ENCODE measurements at places on chromosomes 16 and 17.

DNA sequence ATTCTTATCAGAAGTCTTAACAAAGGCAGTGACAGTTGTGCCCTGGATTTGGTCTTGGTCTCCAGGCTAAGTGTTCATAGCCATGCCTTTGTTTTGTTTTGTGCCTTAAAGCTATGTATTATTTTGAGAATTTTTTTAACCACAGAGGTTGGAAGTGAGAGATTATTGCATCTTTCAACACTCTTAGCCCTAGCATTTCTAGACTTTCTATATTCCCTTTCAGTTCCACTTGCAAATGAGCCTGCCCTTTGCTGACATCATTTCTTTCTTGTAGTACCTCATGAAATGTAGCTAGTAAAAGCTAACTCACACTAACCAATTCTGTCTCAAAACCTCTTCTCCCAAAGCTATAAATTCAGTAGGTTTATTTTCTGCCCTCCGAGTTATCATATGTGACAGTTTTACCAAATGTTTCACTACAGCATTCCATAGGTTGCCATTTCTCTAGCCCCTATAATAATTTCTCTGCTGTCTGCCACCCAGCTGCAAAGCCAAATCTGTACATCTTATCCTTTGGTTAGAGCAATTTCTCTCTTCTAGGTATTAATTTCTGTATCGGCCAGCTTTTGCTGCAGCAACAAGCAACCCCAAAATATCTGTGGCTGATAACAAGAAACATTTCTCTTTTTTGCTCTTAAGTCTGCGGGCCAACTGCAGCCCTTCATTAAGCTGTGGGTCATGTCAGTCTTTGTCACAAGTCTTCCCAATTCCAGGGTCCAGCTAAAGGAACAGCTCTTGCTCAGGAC is 14.2 kb upstream of the CCL1 start:
- no peak for DNase-seq

GRCh38 chr16:48619547-48619946 is 9.6 kb upstream of the N4BP1 start:
- no peak for DNase-seq

DNA sequence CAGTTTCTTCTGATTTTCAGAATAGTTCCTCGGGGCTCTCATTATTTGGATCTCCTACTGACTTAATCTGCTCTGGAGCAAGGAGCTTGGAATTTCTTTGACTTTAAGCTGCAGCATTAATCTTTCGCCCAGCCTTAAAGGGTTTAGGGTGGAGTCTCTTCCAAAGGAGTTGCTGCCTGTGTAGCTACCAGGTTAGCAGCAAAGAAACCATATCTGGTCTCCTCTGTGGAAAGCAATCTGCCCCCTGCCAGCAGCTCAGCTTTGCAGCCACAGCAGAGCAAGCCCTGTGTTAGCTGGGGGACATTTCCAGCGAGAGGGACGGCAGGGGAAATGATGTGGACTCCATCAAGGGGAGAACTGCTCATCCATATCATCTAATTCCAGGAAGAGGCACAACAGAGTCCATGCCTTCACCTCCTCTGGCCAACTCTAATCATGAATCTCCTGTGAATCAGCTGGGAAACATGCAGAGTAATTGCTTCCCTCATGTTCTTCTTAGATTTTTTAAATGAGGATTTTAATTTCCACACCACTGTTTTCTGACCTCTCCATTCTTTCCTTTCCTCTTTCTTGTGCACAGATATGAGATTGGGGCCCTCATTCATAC is 827.6 kb upstream of the CA10 start:
- DNase-seq: no peak

DNA sequence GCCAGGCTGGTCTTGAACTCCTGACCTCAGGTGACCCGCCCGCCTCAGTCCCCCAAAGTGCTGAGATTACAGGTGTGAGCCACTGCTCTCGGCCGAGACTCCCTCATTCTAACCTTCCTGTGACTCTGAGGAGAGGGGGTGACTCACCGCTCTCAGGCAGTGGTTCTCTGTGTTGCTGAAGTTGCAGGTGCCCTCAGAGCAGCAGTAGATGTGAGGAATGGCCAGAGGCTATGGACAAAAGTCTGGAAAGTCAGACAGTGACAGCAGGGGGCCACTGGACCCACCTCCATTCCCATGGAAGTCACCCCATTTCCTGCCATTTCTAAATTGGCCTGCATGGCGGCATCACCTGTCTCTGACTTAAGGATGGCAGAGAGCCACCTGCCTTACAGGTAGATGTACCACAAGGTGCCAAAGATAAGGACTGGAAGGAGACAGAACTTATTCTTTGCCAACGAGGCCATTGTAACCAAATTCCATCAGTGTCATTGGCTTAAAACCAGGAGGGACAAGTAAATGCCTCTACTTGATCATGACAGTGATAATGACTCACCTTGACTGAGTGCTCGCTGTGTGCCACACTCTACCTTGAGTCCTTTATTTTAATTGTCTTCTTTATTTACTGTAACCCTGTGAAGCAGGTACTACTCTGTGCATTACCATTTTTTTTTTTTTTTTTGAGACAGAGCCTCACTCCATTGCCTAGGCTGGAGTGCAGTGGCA is 15.3 kb upstream of the CNOT1 start:
- DNase-seq: no peak

DNA sequence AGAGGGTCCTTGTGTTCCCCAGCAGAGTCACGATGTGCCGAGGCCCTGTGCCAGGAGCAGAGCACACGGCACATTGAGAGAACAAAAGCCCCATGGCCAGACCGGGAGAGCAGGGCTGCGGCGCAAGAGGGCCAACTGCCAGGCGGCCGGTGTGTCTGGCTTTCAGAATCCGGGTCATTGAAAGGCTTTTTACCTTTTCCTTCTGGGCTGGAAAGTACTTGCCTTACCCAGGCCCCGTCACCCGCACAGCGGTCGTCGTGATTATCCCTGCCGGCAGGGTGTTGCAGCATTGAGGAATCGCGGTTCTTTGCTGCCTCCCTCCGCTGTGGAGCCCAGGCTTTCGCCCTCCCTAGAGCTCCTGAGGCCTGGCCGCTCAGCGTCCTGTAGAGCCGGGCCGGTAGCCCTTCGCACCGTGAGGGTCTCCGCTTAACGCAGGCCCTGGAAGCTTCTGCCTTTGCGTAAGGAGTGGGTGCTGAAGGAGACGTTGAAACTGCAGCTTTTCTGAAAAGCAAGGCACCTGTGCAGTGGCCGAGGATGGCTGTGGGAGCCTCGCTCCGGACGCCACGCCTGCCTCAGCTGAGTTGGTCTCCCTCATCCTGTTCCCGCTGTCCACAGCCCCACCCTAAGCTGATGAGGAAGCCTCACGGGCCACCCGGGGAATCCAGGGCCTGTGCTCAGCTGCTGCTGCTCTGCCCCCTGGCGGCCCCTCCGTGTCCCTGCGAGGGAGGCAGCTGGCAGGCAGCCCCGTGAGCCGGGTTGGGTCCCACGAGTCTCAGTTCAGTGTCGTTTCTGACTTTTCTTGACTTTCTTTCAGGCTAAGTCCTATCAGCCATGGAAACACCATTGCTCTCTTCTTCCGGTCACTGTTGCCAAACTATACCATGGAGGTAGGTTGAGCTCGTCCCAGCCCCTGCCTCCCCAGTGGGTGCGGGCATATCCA is 8.6 kb upstream of the MC1R start:
- peak; percentile 56 for DNase-seq

GRCh38 chr17:82449131-82449882 is 1.2 kb downstream of the CYBC1 start:
- DNase-seq: peak; percentile 50

DNA sequence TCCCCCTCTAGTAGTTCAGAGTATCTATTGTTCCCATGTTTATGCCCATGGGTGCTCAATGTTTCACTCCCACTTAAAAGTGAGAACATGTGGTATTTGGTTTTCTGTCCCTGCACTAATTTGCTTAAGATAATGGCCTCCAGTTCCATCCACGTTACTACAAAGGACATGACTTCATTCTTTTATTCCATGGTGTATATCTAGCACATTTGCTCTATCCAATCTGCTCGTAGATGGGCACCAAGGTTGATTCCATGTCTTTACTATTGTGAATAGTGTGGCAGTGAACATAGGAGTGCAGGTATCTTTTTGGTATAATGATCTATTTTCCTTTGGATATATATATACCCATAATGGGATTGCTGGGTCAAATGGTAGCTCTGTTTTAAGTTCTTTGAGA is 169.2 kb upstream of the TBX2 start:
- DNase-seq: no peak

DNA sequence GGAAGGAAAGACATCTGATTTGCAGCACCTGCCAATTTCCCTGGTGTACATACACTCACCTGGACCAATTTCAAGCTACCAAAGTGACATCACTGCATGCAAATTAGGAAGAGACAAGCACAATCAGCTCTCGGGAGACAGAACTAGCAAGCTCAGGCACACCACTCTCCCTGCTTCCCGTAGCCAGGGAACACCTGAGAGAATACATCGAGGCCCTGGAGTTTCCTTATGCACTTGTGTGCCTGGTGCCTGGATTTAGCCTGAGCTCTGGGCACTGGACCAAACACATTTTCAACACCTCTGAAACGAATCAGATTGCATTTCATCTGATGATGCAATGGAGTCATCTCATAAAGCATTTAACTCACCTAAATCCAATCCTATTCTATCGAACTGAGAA is 110.5 kb downstream of the HS3ST2 start:
- no peak for DNase-seq

DNA sequence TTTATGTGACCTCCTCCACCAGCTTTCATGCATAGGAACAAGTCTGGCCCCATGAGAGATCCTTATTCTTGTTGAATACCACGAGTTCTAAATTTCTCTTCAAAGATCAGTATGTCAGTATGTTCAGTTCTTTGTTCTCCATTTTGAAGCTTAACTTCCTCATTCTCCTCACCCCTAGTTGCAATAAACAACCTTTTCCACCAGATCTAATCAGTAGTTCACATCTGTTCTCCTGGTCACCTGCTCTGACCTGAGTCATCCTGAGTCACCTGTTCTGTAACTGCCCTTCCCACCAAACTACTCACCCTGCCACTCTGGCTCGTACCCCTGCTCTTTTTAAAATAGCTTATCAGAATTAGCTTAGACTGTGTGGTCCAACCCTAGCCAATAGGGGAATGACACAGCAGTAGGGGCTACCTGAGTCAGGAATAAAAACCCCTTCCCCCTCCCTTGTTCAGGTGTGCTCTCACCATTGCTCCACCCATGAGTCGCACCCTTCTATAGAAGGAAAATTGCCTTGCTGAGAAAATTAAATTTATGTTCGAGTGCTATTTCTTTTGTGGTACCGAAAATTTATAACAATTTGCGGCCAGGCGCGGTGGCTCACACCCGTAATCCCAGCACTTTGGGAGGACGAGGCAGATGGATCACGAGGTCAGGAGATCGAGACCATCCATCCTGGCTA is 94.6 kb downstream of the EMP2 start:
- DNase-seq: no peak

DNA sequence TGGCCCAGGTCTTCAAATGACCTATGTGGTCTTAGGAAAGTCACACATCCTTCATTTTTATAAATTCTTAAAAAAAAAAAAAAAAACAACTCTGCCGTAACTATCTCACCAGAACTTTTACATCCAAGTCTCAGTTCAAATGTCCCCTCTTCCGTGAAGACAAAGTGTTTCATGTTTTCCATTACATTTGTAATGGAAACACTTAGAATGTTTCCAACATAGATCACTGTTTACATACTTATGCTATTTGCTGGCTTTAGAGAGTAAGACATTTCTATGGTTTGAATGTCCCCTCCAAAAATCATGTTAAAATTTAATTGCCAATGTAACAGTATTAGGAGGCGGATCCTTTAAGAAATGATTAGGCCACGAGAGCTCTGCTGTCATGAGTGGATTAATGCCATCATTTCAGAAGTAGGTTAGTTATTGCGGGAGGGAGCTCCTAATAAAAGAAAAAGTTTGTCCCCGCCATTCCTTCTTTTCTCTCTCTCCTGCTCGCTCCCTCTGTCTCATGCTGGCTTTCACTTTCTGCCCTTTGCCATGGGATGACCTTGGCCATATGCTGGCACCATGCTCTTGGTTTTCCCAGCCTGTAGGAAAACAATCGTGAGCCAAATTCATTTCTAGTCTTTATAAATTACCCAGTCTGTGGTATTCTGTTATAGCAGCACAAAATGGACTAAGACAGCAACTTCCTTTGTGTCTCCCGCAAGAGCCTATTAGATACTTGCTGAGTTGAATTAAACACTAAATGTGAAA is 887.8 kb upstream of the SOX9 start:
- no peak for DNase-seq

GRCh38 chr17:43559161-43559816 is 13.1 kb upstream of the ETV4 start:
- DNase-seq: no peak

DNA sequence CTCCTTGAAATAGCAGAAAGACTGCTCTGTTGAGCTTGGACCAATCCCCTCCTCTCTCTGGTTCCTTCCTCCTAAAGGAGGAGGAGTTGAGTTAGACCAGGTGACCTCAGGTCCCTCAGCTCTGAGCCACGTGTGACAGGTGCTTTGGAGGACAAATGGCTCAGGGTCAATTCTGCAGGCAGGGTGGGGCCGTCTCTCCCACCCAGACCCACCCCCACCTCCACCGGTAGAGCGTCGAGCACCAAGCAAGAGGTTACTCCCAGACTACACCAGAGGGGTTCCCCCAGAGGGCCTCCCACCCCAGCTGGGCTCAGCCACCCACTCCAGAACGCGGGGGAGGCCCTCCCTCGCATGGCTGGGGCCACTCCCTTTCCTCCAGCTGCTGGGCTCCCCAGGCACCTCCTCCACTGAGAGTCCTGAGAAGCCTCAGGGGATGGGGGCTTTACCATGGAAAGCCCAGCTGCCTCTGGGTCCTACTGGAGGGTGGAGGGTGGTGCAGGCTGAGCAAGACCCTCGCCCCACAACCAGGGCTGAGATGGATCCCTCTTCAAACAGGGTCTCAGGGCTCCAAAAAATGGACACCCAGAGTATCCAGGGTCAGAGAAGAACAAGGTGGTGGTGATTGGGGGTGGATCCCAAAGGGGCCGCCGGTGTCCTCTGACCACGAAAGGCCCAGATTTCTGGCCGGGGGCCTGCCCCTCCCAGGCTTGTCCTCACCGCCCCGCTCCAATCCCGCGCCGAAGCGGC is 7.6 kb downstream of the MYO1C start:
- DNase-seq: no peak

GRCh38 chr16:31134625-31135534 is 647 bp downstream of the PRSS8 start:
- DNase-seq: no peak

GRCh38 chr16:22217890-22218730 is 12.0 kb downstream of the EEF2K start:
- no peak for DNase-seq

DNA sequence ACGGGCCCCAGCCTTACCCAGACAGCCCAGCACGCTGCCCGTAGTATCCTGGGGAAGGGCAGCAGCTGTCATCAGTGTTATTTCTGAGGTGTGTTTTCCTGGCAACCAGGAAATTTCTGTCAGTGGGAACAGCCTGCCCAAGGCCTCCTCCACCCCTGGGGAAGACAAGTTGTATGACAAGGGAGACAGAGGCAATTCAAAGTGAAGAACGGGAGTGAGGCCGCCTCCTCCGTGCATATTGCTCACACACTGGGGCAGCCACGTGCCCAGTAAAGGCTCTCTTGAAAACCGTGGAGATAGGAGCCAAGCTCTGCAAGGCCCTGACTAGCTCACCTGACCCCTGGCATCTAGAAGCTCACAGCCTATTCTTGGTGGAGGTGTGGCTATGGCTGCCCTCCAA is 57.6 kb downstream of the RAI1 start:
- no peak for DNase-seq

All from activated CD4-positive, alpha-beta T cell treated with anti-CD3 and anti-CD28 coated beads, Interleukin-2, amount 50 U/mL, for 24 hours (primary cell).